Heart left ventricle (tissue), 16 donors: ENCODE measurements at places on chromosomes 5 and 9.

DNA sequence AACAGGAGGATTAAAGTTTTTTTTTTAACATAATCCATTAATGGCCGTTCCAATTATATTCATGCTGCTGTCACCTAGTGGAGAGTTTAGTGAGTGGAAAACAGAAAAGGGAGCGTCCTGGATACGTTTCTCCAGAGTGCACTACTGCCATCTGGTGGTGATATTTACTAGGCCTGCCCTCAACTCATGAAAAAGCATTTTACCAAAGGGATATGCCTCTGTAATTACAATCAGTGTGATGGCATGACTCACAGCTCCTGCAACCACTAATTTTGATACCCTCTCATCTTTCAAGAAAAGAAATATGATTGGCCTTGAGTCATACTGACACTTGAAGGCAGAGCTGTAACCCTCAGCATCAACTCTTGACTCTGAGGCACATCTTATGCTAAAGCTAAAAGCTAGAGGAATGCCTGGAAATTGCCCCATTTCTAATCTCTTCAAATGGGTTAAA lies 20.1 kb downstream of the MINAR2 start:
- peak; percentile 35 for DNase-seq

GRCh38 chr9:104849023-104849422 lies 78.9 kb downstream of the ABCA1 start:
- DNase-seq = no peak

GRCh38 chr5:6495433-6496206 lies 47.0 kb downstream of the UBE2QL1 start:
- DNase-seq = no peak

GRCh38 chr5:30392897-30393296 lies 800.6 kb upstream of the CDH6 start:
- DNase-seq = no peak

- DNase-seq = peak; percentile 91
Measured at GRCh38 chr9:121743441-121744001, 92.1 kb downstream of the DAB2IP start.

DNA sequence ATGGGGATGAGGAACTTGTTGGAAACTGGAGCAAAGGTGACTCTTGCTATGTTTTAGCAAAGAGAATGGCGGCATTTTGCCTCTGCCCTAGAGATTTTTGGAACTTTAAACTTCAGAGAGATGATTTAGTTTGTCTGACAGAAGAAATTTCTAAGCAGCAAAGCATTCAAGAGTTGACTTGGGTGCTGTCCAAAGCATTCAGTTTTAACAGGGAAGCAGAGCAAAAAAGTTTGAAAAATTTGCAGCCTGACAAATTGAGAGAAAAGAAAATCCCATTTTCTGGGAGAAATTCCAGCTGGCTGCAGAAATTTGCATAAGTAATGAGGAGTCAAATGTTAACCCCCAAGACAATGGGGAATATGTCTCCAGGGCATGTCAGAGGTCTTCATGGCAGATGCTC lies 682.3 kb upstream of the ST8SIA4 start:
- DNase-seq = no peak

GRCh38 chr9:87674565-87675299 lies 51.2 kb upstream of the CTSL start:
- no peak for DNase-seq

GRCh38 chr5:170651604-170652277 lies 131.8 kb upstream of the GABRP start:
- no peak for DNase-seq

DNA sequence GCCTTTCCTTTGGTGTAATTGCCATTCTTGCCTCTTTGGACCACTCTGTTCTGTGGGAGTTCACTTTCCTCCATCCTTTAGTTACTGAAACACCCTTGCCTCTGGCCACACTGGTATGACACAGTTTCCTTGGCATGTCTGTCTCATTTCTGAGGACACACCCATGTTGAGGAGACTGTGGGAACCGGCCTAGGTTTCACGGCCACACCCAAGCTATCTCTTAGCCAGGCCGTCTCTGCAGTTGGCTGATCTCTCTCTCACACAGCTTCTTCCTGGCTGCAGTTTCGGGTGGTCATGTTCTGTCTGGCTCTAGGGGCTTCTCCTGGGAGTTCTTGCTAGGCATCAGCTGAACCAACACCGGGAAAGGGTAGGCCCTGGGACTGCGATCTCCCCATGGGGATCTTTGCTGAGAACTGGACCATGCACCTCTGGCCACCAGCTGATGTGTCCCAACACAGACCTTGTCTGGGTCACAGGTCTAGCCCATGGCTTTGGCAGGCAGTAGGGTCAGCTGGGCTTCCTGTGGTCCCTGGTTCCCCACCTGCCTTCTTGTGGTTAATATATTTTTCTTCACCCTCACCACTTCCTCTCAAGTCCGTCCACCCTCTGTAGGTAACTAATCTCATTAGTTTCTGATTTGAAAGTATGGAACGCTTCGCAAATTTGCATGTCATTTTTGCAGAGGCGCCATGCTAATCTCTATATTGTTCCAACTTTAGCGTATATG lies 24.9 kb downstream of the ARHGEF37 start:
- DNase-seq = no peak

DNA sequence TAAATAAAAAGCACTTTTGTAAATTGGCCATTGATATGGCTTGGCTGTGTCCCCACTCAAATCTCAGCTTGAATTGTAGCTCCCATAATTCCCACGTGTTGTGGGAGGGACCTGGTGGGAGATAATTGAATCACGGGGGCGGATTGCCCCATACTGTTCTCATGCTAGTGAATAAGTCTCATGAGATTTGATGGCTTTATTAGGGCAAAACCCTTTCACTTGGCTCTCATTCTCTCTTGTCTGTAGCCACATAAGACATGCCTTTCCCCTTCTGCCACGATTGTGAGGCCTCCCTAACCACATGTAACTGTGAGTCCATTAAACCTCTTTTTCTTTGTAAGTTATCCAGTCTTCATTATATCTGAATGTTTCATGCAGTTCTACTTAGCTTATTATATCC lies 153.2 kb downstream of the TARS1 start:
- DNase-seq = no peak

GRCh38 chr5:55551358-55551757 lies 16.6 kb upstream of the PLPP1 start:
- DNase-seq = no peak
